Stimulated activated CD4-positive, alpha-beta T cell treated with anti-CD3 and anti-CD28 coated beads, Interleukin-15, amount 100 ng/mL, for 1 hour (primary cell): ENCODE measurements at places on chromosomes 6 and 20.

DNA sequence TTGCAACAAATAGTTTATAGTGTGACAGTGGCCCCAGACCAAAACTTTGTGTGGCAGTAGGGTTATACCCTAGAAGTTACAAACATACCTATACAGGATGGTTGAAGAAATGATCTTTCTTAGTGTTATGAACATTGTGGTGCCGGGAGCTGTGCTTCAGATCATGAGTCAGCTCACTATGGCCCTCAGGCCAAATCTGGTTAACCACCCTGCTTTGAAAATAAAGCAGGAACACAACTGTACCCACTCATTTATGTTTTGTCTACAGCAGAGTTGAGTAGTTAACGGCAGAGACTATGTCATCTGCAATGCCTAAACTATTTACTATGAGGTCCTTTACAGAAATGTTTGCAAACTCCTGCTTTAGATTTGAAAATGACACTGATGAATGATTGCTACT is 24.3 kb downstream of the AKAP7 start:
- no peak for DNase-seq

DNA sequence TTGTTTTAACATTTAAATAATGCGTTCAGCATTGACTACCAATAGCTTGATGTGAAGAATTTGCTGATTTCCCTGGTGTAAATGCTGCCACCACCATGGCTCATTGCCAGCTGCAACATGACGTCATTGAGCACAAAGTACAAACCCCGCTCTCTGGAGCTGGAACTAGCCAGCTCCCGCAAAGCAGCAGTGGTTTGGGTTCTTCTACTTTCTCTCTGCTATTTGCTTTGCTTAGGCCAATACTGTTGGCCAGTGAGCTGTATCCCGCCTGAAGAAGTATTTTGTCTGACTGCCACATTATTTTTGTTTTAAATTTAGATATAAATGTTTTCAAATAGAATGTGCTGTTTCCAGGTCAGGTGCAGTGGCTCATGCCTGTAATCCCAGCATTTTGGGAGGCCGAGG is 47.4 kb upstream of the KIF13A start:
- no peak for DNase-seq

DNA sequence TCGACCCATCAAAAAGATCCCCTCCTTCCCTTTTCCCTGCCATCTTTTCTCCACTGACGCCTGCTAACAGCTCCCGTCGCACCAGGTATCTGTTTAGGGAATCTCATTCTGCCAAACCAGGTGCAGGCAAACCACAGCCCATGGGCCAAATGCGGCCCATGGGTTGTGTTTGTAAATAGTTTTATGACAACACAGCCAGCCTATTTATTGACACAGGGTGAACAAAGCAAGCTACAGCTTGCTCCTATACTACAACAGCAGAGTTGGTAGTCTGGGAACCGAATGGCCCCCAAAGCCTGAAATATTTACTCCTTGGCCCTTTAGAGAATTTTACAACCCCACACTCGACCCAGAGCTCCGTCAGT is 16.4 kb downstream of the NFATC2 start:
- DNase-seq = no peak

GRCh38 chr6:113989675-113990074 is 18.7 kb upstream of the HDAC2 start:
- no peak for DNase-seq
